Stimulated activated CD8-positive, alpha-beta memory T cell treated with anti-CD3 and anti-CD28 coated beads, Interleukin-4, amount 100 ng/mL, for 1 hour (primary cell): ENCODE measurements at places on chromosomes 3 and 15.

DNA sequence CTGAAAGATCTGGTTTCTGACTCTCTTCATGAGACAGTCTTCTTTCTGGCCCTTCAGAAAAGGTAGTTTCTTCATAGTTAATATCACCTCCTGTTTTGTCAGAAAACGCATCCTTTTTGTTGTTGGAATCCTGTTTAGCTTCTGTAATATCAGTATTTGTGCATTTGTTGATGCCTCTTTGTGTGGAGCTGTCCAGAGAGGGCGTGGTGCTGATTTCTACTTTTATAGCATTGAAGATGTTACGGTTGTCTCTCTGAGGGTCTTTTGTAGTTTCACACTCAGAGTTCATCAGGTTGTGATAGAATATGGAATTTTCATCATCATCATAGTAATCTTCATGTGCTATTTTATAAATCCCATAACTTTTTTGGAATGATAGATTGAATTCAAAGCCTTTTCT is 8.9 kb downstream of the GPR149 start:
- no peak for DNase-seq

- no peak for DNase-seq
Measured at GRCh38 chr15:70505936-70506912, 257.1 kb downstream of the UACA start.

GRCh38 chr15:68933001-68933400 is 2.7 kb downstream of the SPESP1 start:
- DNase-seq: no peak

DNA sequence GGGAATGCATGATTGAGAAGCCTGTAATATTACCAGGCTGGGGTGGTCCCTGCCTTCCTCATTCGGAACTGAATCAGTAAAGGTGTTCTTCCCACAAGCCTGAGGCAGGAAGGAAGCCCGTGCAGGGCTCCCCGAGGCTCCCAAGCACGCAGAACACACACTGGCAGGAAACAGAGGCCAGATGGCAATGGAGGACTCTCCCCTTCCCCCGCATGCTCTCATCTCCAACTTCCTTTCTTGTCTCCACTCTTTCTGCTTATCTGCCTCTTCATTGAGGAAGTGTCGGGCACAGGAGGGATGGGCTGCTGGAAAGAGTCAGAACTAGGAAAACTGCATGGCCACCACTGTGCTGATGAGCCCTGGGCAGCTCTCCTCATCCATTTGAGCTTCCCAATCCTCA is 123.5 kb downstream of the NUP210 start:
- DNase-seq: no peak

GRCh38 chr3:59249698-59250361 is 200.0 kb upstream of the CFAP20DC start:
- no peak for DNase-seq

DNA sequence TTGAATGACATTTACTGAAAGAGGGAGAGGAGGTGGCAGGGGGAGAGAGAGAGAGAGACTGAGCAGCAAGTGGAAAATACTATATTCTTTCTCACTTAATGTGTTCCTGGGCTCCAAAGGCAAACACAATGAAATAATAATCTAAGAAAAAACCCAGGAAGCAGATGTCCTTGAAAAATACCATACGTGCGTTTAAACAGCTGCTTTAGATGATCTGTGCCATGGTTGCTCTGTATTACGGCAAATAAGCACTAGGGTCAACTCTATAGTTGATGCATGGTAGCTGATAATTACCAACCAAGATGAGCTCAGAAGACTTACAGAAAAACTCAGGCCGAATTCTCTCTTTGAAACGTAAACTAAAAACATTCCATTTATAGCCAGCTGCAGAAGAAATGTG is 410.3 kb upstream of the TBL1XR1 start:
- no peak for DNase-seq

DNA sequence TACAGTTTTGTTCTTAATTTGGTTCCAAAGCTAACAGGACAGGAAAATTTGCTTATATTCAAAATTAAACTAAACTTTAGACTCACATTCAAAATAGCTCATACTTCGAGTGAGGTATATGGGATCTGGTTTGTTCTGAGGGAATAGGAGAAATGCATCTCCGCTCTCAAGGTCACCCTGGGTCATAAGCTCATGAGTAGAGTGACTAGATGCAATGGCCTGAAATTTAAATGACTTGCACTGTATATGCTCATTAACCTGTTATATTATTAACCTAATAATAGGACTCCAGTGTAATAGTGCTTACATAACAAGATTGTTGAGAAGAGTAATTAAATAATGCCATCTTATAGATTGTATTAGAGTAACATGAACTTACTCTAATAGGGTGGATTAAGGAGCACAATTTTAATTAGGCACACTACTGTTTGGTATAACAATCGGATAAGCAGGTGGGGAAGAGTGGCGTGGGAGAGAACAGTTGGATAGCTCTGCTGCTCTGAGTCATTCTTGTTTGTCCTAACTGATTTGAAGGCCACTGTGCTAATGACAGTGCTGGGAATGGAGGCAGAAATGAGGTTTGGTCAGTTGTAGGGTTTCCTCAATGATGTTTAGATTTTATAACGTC is 5.2 kb downstream of the NKTR start:
- no peak for DNase-seq

DNA sequence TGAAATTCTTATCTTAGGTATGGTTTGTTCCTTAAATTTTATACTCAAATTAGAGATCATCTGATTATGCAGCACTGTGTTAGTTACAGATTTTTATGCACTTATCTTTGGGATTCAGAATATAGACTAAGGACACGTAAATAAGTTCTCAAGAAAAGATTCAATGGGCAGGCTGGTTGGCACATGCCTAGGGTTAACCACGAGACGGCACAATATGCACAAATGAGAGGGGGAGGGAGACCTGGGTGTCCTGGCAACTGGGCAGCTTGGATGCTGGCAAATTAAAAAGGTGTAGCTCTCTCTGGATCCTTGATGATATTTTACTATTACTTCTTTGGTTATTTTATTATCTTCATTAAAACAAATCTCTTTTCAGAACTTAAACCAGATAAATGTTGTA is 672 bp downstream of the AADAC start:
- no peak for DNase-seq

- no peak for DNase-seq
Measured at GRCh38 chr3:89234620-89235019, 127.2 kb downstream of the EPHA3 start.

GRCh38 chr3:2910997-2911396 is 199.2 kb downstream of the IL5RA start:
- DNase-seq: no peak
